ENCODE measurements at places on chromosomes 13 and 19.

DNA sequence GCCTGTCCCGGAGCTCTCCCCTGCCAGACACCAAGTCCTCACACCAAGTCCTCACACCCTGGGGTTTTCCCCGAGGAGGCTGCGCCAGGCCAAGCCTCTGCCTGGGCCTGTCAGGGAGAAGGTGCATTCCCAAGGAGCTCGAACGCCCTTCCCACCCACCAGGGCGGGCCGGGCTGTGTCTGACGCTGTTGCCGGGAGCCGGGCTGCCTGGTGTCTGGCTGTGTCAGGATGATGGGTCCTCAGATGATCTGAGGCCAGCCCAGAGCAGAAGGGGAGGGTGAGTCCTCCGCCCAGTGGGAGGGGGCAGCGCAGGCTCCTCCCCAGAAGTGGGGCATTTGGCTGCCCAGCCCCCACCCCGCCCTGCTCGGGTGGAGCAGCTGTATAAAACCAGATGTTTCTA, 2.3 kb upstream of the HAS1 start:
- DNase-seq, result peak; percentile 65

DNA sequence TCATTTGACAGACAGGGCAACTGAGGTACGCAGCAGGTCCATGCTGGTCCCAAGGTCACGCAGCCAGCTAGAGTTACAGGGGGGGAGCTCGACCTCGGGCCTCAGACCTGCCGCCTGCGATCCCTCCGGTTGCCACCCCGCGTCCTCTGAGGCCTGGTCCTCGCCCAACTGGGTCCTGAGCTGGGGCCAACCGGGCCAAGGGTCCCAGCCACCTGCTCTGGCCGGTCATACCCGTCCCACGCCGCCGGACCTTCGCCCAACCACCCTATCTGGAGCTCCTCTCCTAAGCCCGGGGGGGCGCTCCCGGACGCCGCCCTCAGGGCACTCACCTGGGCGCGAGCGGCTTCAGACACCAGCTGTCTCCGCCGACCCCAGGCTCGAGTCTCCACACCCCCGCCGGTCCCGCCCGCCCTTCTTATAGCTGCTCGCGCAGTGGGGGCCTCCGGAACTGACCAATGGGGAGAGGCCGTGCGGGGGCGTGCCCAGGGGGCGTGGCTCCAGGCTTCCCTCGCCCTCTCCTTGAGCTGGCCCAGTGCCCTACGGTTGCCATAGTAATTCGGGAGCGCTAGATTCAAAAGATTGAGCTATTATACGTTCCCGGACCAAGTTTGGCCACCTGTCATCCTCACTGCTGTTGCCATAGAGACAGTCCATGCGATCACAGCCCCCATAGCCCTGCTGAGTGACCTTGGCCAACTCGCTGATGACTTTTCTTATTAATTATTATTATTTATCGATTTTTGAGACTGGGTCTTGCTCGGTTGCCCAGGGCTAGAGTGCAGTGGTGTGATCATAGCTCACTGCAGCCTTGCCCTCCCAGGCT, at the start of gene PLIN5:
TSS of gene PLIN5 (minus strand) at position 389 of the 823 bp plus-strand sequence. CDS start 1,150 bp downstream, outside the sequence.
- DNase-seq, result peak; percentile 70

- DNase-seq, result no peak
Measured at GRCh38 chr19:4365791-4366665, 22.7 kb downstream of the MPND start.

GRCh38 chr13:97214921-97215320, 7.2 kb upstream of the MBNL2 start:
- no peak for DNase-seq

GRCh38 chr19:45250832-45251451, at the start of gene MARK4:
MARK4 (plus strand) TSS chr19:45251271; CDS start chr19:45251589, 318 bp downstream.
- no peak for DNase-seq

GRCh38 chr13:33793726-33794125, 24.2 kb upstream of the RFC3 start:
- DNase-seq, result no peak

DNA sequence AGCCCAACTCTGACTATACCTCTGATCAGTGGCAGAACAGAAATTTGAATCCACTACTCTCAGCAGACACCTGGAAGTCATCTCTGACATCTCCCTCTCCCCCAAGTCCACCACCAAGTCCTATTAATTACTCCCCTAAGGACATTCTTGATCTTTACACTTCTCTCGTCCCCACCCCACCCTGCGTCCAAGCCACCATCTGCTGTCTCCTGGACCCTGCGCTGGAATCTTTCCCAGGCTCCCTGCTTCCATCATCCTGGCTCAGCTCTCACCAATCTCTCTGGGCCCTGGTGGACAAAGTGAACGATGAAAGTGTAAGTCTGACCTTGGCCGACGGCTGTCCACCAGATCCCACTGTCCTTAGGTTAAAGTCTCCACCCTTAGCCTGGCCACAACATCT, 145.6 kb upstream of the GJB6 start:
- no peak for DNase-seq

All from omental fat pad (tissue), 4 donors.